LHCN-M2 (cell line): ENCODE measurements at places on chromosomes 5 and 9.

- DNase-seq = no peak
Measured at GRCh38 chr5:159405611-159406031, 75.3 kb upstream of the IL12B start.

DNA sequence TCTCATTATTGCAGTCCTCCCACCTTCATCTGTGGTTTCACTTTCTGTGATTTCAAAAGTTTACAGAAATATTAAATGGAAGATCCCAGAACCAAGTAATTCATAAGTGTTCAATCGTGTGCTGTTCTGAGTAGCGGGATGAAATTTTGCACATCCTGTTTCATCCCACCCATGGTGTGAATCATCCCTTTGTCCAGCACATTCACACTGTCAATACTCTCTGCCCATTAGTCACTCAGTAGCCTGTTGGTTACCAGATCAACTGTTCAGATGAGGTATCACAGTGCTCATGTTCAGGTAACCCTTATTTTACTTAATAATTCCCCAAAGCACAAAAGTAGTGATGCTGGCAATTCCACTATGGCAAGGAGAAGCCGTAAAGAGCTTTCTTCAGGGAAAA, 26.8 kb downstream of the FAM81B start:
- DNase-seq = peak; percentile 40

DNA sequence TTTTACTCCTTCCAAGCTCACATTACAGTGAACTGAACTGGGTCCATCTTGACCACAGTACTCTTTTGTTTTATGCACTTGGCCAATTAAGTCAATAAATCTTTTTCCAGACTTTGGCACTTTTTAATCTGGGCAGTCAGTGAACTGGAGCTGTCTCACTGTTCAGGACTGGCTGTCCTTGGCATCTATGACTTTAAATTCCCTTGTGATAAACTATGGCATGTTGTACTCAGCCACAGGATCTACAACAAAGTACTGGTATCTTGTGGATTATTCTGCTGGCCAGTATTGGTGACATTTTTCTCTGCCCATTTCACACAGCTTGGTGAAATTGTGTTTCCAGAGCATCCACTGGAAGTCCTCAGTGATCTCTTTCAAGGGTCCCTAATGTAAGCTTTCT, 1144.8 kb upstream of the SEMA6A start:
- no peak for DNase-seq

- DNase-seq = no peak
Measured at GRCh38 chr5:10377081-10377480, 23.6 kb downstream of the MARCHF6 start.

GRCh38 chr5:92927291-92927778, 653.7 kb downstream of the NR2F1-AS1 start:
- peak; percentile 87 for DNase-seq

- no peak for DNase-seq
Measured at GRCh38 chr5:99807346-99807745, 727.8 kb upstream of the FAM174A start.

GRCh38 chr9:109458453-109459211, 39.5 kb downstream of the PTPN3 start:
- DNase-seq = no peak
